Activated CD8-positive, alpha-beta memory T cell treated with anti-CD3 and anti-CD28 coated beads for 1 hour (primary cell): ENCODE measurements at places on chromosomes 6 and 20.

- no peak for DNase-seq
Observed at GRCh38 chr6:135655055-135655454, 157.5 kb upstream of the AHI1 start.

DNA sequence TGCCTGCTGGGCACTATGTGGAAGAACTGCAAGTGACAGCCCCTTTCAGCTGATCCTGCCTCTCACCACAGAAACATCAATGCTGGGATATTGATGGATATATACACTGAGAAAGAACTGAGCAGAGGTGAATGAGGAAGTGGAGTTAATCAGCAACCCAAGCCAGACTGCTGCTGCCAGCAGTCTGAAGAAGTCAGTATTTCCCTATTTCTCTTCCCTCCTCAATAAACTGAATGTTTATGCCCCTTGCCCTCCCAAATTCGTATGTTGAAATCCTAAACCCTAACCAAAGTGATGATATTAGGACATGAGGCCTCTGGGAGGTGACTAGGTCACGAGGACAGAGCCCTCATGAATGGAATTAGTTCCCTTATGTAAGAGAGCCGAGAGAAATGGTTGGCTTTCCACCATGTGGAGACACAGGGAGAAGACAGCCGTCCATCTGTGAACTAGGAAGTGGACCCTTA, 76.3 kb downstream of the CDK19 start:
- no peak for DNase-seq

DNA sequence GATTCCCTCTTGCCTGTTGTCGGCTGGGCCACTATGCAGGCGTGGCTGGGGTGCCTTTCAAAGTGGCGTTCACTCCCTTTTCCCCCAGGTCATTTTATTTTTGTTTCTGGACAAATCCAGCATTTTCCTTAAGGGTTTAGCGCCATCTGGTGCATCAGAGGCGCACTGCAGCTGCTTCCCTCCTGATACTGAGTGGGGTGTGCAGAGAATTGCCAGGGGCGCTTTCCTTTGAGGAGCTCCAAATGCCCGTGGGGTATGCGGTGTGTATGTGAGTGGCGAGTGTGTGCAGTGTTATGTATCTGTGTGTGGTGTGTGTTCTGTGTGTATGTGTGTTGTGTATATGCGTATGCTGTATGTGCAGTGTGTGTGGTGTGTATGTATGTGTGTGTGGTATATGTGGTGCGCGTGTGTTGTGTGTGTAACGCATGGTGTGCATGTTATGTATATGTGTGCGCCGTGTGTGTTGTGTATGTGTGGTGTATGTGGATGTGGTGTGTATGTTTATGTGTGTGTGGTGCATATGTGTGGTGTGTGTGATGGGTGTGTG, 100.1 kb upstream of the AGPAT4 start:
- peak; percentile 35 for DNase-seq

- no peak for DNase-seq
Observed at GRCh38 chr6:157536223-157536545, 155.2 kb downstream of the ZDHHC14 start.

- DNase-seq: no peak
Observed at GRCh38 chr20:47392015-47392720, 35.7 kb upstream of the ZMYND8 start.

GRCh38 chr6:113328886-113329381, 528.2 kb upstream of the MARCKS start:
- DNase-seq: no peak

GRCh38 chr20:12824328-12825225, 184.2 kb upstream of the SPTLC3 start:
- no peak for DNase-seq

GRCh38 chr20:10322073-10323012, 103.7 kb downstream of the SNAP25 start:
- DNase-seq: no peak

DNA sequence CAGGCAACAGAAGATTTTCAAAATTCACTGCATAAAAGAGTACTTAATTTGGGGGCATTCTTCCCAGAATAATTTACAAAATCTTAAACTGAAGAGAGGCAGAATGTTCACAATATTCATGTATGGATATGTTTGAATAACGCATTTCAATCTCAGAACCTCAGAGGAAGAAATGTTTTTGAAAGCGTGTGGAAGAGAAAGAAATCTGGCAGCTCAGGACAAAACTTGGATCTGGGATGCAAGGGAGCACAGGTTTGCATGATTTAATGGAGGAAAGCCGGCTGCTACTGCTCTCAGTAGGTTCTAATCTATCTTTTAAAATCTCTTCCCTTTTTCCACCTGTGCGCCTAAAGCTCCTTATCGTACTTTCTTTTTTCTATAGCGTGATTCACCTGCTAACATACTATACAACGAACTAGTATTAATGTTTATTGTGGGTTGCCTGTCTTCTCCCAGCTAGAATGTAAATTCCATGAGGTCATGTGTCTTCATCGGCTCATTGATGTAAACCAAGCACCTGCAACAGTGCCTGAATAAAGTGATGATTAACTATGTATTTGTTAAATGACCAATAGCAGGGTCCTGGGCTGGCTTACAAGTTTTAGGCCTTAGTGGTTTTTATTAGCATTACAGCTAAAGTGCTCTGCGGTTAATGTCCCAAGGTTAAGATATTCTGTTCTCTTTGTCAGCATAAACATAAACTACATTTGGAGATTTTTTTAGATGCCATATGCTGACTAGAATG, 15.3 kb downstream of the PRL start:
- DNase-seq: no peak

DNA sequence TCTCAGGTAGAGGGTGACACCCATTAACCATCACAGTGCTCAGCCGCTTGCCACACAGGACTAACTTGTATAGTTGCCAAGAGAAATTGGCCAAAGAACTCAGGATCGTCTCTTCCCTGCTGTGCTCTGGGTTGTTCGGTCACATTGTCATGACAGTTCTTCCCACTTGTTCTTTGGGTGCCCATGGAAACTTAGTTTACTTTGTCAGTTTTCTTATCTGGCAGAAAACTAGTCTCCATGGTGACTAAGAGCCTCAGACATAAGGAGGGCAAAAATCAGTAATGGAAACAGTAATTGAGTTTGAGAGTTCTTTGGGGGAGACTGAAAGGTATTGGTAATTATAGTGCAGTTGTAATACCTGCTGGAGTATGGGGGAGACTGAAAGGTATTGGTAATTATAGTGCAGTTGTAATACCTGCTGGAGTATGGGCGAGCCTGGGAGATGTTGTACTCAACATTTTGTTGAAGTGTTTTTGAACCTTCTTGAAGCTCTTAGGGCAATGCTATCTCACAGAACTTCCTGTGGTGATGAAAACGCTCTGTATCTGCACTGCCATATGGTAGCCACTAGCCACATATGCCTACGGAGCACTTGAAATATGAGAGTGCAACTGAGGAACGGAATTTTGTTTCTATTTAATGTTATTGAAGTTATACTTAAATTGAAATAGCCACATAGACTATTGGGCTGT, 95.2 kb upstream of the HDGFL1 start:
- no peak for DNase-seq

DNA sequence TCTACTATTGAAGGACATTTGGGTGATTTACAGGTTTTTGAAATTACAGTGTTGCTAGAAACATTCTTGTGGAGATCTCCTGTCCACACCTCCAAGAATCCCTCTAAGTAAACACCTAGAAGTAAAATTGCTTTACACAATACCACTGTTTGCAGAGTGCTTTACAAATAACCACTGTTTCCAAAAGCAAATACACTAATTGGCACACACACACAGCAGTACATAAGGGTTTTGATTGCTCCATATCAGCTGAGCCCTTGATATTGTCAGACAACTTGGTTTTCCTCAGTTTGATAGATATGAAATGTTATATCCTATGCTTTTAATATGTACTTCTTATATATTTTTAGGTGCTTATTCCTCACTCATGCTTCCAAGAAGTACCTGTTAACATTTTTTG, 6.3 kb downstream of the HMGN4 start:
- DNase-seq: no peak

- no peak for DNase-seq
Observed at GRCh38 chr6:169253337-169254238, at the start of gene THBS2. Gene THBS2, minus strand, starts transcription at chr6:169253846. Its CDS starts 3,062 bp downstream, at chr6:169250784.

DNA sequence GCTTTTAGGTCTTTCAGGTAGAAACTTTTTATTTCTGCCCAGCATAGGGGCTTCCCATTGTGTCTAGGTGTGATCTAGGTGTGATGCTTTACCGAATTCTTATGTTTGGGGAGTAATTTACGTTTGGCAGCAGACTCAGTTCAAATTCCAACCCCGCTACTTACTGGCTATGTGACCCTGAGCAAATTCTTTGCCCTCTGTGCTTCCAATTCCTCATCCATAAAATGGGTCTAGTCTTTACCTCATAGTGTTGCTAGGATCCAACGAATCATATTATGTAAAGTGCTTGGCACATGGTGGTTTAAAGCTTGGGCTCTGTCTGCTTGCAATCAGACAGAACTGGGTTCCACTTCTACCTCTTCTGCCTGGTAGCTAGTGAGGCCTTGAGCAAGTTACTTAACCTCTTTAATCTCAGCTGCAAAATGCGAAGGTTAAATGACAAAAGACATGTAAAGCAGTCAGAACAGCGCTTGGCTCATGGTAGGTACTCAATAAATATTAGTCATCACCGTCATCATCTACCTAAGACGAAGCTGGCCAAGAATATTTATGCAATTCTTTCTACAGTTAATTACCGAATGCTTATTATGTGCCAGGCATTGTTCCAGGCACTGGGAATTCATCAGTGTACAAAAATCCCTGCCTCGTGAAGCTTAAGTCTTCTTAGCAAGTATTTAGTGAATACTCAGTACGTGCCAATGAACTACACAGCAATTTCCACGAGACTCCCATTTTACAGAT, 1.0 kb downstream of the NSFL1C start:
- DNase-seq: no peak

- no peak for DNase-seq
Observed at GRCh38 chr6:46263707-46264086, 92.9 kb upstream of the ENPP5 start.

- no peak for DNase-seq
Observed at GRCh38 chr20:45873409-45874103, 7.5 kb upstream of the ZSWIM1 start.

GRCh38 chr6:51830666-51831065, 256.7 kb downstream of the PKHD1 start:
- no peak for DNase-seq
